ENCODE measurements at places on chromosomes 1 and 21. TPM values are rescaled to one million over a fixed set of nuclear protein-coding genes. Genes with fewer than 3 reads are reported as not detected.

ZNF683 gene
- total RNA-seq: not detected

FAM78B gene
- total RNA-seq: 0.35 TPM

TLR5 gene
- total RNA-seq: 0.05 TPM

TMIGD3 gene
- total RNA-seq: not detected

ST6GALNAC5 gene
- not detected for total RNA-seq

LCE2A gene
- total RNA-seq: not detected

PPP1R8 gene
- total RNA-seq: 33.9 TPM

HMCN1 gene
- 0.01 TPM for total RNA-seq

RCSD1 gene
- 0.06 TPM for total RNA-seq

All from A549 treated with GW870086 at 1 μM for 4 hours (cell line).